Foreskin keratinocyte (primary cell): ENCODE measurements at places on chromosomes 7 and 10.
A peak's percentile ranks its signal among the peaks of the same experiment; 100 is the strongest.

DNA sequence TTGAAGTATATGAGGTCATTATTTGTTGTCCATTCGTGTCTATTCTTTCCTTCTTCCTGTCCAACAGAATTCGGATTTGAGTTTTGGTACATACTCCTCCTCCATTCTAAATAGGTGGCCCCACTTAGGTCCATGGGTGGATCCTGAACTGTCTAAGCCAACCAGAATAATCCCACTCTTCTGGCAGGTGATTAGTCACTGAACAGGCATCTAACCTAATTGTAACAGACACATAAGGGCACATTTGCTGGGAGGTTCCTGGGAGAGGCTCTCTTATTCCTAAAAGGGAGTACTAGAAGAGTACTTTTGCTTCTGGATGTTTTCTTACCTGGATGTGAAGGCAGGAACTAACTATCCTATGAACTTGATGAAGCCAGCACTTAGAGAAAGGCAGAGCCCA, 16.8 kb downstream of the LRRC72 start:
- no peak for DNase-seq

DNA sequence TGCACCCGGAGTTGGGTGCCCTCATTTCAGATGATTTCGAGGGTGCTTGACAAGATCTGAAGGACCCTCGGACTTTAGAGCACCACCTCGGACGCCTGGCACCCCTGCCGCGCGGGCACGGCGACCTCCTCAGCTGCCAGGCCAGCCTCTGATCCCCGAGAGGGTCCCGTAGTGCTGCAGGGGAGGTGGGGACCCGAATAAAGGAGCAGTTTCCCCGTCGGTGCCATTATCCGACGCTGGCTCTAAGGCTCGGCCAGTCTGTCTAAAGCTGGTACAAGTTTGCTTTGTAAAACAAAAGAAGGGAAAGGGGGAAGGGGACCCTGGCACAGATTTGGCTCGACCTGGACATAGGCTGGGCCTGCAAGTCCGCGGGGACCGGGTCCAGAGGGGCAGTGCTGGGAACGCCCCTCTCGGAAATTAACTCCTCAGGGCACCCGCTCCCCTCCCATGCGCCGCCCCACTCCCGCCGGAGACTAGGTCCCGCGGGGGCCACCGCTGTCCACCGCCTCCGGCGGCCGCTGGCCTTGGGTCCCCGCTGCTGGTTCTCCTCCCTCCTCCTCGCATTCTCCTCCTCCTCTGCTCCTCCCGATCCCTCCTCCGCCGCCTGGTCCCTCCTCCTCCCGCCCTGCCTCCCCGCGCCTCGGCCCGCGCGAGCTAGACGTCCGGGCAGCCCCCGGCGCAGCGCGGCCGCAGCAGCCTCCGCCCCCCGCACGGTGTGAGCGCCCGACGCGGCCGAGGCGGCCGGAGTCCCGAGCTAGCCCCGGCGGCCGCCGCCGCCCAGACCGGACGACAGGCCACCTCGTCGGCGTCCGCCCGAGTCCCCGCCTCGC, at the start of gene EGFR:
EGFR (plus strand) TSS at position 657 of the 830 bp plus-strand sequence. CDS start 261 bp downstream, outside the sequence.
- DNase-seq = peak; percentile 75

- DNase-seq = no peak
Observed at GRCh38 chr10:132820056-132820455, 34.1 kb upstream of the NKX6-2 start.

GRCh38 chr7:99497766-99498545, 2.1 kb downstream of the ZNF394 start:
- no peak for DNase-seq

DNA sequence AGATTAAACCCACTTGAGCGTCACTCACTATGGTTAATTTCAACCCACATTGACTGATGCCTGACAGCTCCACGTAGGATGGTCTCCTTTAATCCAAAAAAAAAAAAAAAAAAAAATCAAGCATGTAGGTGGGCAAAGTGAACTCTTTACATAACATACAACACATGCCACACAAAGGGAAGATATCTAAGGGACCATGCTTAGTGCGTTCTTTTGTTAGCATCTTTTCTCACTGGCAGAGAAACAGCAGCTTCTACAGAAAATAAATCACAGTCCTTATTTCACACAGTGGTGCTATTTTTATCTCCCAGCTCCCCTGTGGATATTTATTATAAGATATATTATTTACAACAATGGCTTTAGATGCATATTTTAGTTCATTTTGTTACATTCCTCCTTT, 652.0 kb upstream of the CELF2 start:
- DNase-seq = no peak

DNA sequence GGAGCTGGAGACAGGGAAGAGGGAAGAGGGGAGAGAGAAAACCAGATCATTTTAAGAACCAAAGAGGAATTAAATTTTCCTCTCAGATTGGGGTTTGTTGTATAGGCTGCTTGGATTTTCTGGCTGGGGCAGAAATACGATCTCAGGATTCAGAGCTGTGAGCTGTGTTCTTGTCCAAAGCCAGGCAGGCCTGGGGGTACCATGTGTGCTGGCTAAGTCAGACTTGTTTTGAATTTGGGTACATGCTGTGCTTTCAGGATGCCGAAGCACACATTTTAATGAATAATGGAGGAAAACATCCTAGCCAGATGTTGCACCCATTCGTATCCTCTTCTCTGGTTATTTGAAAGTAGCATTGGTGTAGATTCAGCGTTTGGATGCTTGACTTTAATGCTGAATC, 170.3 kb upstream of the PODXL start:
- no peak for DNase-seq

DNA sequence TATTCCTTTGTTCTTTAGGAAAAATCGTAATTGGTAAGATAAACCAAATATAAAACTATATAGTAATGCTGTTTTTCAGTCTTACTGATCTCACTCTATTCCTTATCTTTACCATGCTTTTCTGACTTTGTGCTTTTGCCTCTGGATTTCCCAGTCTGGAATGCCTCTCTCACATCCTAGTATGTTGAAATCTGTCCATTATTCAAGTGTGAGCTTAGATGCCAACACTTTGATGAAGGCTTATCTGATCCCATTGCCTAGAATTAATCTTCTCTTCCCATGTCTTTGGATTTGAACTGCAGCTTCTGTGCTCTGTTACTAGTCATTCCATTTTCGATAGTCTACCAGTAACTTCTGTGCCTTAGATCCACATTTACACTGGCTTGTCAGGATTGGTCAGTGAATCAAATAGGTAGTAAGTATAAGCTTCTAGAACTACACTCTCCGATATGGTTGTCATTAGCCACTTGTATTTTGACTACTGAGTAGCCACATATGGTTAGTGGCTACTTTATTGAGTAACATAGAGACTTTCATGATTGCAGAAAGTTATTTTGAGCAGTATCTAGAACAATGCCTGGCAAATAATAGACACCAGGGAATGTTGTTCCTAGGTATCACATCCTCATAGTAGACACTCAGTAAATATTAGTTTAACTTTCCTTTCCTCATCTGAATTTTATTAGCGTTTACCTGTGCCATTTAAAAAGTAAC, 92.9 kb downstream of the BMPR1A start:
- DNase-seq = no peak

- peak; percentile 98 for DNase-seq
Observed at GRCh38 chr10:37379991-37380390, 254.6 kb downstream of the ANKRD30A start.

- peak; percentile 20 for DNase-seq
Observed at GRCh38 chr7:3042861-3043489, 692 bp downstream of the CARD11 start.

DNA sequence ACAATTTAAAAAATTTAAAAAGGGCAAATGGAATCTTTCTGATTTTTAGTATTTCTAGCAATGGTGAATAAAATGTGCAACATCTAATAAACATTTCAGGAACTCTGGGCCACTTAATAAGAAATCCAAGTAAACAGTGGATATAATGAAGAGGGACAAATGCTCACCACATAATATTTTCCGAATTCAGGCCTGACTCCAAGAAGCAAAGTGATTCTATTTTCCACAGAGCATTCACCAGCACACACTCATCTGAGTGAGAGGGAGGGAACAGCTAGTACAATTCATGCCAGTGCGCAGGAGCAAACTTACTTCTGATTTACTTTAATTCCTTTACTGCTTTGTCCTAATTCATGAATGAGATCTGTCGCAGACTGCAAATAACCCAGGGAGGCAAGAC, 10.1 kb downstream of the NPVF start:
- no peak for DNase-seq

- DNase-seq = peak; percentile 44
Observed at GRCh38 chr10:98309366-98310355, 41.7 kb upstream of the LOXL4 start.

GRCh38 chr10:8913720-8914119, 859.2 kb downstream of the GATA3 start:
- DNase-seq = no peak

GRCh38 chr10:103145860-103146466, 47.1 kb downstream of the NT5C2 start:
- no peak for DNase-seq

DNA sequence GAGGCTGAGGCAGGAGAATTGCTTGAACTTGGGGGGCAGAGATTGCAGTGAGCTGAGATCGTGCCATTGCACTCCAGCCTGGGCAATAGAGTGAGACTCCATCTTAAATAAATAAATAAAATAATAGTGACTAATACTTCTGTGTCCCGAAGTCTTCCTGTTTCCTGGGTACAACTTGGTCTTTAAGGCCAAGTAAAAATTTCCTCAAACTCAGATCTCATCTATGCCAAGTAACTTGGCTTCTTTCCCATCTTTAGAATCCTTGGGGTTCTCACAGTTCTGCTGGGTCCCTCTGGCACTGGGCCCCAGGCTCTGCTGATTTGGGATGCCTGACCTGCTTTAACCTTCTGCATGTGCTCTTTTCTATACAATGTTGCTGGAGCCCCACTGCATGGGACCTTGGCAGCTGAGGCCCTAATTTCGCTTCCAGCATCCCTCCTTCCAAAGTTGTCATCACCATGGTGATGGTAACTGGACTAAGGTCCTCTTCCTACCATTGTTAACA, 22.7 kb upstream of the AKR1B10 start:
- DNase-seq = no peak

- DNase-seq = no peak
Observed at GRCh38 chr7:135741905-135742304, 6.7 kb downstream of the FAM180A start.

- no peak for DNase-seq
Observed at GRCh38 chr7:158975526-158976467, 119.4 kb downstream of the DYNC2I1 start.

DNA sequence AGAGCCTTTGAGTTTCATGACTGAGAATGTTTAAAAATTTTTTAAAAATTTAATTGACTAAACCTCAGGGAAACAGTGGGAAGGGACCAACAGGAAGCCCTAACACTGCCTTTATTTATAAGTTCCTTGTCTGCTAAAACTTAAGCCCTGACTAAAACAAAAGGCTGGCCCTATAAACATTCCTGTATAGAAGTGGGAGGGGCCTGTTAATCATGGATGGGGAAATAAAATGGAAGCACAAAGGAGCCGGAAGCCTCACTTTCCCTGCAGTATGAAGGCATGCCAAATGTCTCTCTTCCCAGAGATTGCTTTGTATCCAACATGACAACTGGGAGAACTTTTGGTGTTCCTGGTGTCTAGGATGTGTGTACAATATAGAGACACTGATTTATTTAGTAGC, 66.0 kb downstream of the VPS50 start:
- DNase-seq = no peak

DNA sequence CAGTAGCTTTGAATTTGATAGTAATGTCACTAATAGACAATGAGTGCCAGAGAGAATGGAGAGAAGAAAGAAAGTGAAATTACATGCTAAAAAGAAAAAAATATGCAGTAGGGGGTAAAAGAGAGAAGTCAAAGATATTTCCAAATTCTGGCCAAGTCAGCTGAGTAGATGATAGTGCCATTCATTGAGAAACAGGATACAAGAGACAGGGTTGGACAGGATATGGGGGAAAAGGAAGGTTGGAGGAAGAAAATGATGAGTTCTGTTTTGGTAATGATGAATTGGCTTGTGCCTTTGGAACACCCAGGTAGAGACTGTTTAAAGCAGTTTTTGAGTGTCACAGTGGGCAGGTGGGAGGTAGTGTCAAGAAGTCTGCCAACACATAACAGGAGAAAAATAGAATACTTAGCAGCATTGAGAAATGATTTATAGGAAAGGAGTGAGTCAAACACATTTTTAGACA, 78.3 kb downstream of the LRRC17 start:
- DNase-seq = no peak

GRCh38 chr10:70306181-70306705, 22.4 kb upstream of the NPFFR1 start:
- DNase-seq = no peak

GRCh38 chr7:45080958-45081669, 7.7 kb downstream of the NACAD start:
- no peak for DNase-seq

DNA sequence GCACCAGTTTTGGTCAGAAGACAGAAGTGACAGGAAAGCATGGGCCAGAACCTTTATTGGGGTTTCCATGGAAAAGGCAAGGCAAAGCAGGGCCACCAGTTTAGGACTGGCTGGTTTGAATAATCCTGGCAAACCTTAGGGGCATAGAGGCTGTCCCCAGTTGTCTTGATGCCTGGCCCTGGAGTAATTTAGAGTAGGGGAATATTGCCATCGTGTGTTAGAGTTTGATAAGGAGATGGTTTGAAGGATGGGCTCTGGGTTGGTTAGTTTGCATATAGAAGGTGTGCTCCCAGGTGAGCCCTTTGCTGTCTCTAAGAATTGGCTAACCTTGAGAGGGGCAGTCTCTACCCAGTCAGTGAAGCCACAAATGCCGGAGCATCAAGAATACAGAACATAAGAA, 79.6 kb downstream of the ZNF777 start:
- DNase-seq = no peak

DNA sequence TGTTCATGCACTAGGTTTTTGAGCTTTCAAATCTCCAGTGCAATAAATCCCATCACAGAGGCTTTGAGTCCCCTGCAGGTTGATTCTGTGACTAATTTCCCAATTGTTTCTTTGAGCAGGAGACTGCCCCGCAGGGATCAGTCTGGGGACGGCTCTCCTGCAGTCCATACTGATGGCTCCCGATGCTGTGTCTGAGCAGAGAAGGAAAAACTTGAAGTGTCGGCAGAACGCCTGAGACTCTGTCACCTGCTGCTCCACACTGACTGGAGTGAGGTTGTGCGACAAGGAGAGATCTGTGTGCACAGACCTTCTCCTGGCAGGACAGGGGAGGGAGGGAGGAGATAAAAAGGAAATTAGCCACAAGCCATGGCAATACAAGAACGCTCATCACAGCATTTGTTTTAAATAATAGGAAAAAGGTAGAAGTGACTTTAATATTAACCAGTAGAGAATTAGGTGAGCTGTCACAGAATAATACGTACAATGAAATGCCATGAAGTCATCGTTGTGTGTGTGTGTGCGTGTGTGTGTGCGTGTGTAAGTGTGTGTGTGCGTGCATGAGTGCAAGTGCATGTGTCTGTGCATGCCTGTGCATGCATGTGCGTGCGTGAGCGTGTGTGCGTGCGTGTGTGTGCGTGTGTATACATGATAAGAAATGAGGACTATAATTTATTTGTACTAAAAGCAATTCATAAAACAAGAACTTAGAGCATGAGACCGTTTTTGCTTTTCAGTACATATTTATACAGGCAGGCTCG, 38.2 kb downstream of the HTR5A start:
- no peak for DNase-seq
